Lower leg skin (tissue), 4 donors: ENCODE measurements at places on chromosomes 4 and X. TPM values are rescaled to one million over a fixed set of nuclear protein-coding genes. Genes with fewer than 3 reads are reported as not detected.

Gene PLP1
- total RNA-seq, result 6.4 TPM

DNA sequence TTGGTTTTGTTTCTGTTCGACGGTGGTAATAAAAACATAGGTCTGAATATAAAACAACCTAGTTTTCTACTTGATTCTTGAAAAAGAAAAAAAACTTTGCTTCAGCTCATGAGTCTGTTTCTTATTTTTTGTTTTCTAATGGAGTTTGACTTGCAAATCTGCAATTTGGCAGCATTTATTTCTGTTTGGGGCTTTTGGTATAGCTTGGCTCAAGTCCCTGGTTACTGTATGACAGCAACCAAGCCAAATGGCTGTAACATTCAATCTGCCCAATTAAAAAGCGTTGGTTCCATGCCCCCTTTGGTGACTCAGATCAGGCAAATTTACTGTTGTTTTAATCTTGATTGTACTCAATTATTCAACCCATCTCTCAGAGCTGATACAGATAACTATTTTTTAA is 263.4 kb downstream of the GRIA3 start:
- no peak for DNase-seq

- no peak for DNase-seq
Measured at GRCh38 chrX:10360116-10360515, 203.3 kb downstream of the CLCN4 start.

- no peak for DNase-seq
Measured at GRCh38 chr4:72208421-72209075, 176.7 kb downstream of the NPFFR2 start.

Gene MAGEB1
- not detected for total RNA-seq

- DNase-seq, result no peak
Measured at GRCh38 chr4:109622626-109623025, 62.6 kb downstream of the MCUB start.
